Memory B cell (primary cell): ENCODE measurements at places on chromosomes 2 and 18.

DNA sequence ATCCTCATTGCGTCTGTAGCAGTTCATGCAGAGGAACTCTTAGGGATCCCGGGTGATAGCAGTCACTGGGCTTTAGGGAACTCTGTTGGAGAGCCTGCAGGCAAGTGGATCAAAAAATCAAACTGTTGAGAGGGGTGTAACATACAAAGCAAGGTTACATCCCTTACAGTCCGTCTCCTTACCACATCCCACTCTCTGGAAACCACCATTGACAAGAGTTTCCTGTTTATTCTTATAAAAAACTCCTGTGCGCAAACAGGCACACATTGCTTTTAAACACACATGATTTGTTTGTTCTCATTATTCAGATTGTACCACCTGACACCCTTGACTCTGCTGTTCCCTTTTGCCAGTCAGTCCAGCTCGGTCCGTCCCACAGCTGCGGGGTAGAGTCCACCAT is 137.7 kb downstream of the LTBP1 start:
- H3K27ac ChIP-seq = no peak overlapping the region
- no peak for DNase-seq
- no peaks in the 10 kb centered on the region for H3K36me3 ChIP-seq
- no peak overlapping the region for H3K4me3 ChIP-seq
- peaks cover 3% of the 10 kb centered on the region for H3K27me3 ChIP-seq

DNA sequence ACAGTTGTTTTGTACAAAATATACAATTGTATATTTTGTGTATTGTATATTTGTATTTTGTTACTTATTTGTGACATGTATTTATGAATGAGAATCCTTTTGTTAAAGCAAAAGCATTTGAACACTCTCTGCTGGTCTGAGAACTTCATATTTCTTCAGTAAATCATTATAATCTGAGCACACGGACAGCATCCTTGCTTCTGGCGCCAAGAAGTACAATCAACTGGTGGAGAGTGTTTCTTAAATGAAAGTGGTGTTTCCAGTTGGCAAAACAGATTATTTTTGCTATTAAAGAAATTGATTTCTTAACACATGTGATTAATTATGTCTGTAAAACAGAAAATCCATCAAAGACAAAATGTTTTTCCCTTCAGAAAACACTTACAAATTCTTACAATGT is 95.1 kb upstream of the COPS8 start:
- peaks cover 28% of the 10 kb centered on the region for H3K27me3 ChIP-seq
- no peak overlapping the region for H3K4me3 ChIP-seq
- DNase-seq = no peak
- H3K4me1 ChIP-seq = no peaks in the 10 kb centered on the region

GRCh38 chr2:56448403-56449001 is 264.7 kb downstream of the CCDC85A start:
- no peaks in the 10 kb centered on the region for H3K4me1 ChIP-seq
- no peak for DNase-seq
- H3K27me3 ChIP-seq = no peaks in the 10 kb centered on the region
- H3K4me3 ChIP-seq = no peak overlapping the region
- no peak overlapping the region for H3K27ac ChIP-seq
- no peaks in the 10 kb centered on the region for H3K36me3 ChIP-seq

GRCh38 chr2:148978706-148979105 is 59.8 kb upstream of the LYPD6B start:
- no peaks in the 10 kb centered on the region for H3K27me3 ChIP-seq
- DNase-seq = no peak
- H3K4me3 ChIP-seq = no peak overlapping the region
- no peak overlapping the region for H3K27ac ChIP-seq

DNA sequence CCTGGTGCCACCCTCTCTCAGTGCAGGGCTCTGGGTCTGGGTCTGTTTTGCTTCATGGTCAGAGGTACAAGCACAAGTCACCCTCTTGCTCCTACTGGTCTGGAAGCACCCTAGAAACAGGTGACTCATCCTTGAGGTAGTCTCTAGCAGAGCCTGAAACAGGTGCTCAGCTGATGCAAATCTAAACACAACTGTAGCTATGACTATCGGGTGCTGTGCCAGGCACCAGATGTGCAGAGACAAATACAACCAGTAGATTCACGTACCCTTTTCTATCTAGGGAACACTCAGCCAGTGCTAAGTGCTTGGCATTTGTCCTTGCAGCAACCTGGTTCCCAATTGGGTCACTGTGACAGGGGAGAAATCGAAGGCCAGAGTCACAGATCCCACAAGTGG is 140.9 kb upstream of the MYCN start:
- H3K27ac ChIP-seq = no peak overlapping the region
- H3K4me3 ChIP-seq = no peak overlapping the region
- H3K4me1 ChIP-seq = no peaks in the 10 kb centered on the region
- H3K27me3 ChIP-seq = peaks cover 5% of the 10 kb centered on the region
- no peaks in the 10 kb centered on the region for H3K36me3 ChIP-seq
- no peak for DNase-seq

DNA sequence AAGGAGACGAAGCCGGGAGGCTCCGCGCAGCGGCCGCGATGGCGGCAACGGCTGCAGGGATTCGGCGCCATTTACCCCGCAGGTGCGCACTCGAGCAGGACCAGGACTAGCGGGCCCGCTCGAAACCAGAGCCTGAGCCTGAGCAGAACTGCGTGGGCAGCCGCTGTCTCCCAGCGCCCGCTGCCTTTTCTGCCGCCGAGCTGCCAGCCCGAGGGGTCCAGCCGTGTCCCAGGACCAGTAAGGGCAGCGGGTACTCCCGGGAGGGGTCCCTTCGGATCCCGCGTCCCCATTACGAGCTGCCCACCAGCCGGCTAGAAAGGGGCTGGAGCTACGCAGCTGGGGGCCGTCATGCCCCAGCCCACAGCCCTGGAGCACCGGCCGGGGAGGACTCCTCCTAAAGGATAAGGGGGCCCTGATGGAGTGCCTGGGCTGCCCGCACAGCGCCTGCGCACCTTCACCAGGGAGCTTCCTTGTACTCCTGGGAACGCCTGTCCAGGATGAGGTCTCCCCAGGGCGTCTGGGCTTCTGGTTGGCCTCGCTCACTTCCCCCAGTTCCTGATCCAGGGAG is 9.9 kb downstream of the ALPP start:
- H3K4me3 ChIP-seq = no peak overlapping the region
- H3K4me1 ChIP-seq = peaks cover 4% of the 10 kb centered on the region
- DNase-seq = no peak
- H3K27me3 ChIP-seq = peaks cover 19% of the 10 kb centered on the region
- no peak overlapping the region for H3K27ac ChIP-seq

DNA sequence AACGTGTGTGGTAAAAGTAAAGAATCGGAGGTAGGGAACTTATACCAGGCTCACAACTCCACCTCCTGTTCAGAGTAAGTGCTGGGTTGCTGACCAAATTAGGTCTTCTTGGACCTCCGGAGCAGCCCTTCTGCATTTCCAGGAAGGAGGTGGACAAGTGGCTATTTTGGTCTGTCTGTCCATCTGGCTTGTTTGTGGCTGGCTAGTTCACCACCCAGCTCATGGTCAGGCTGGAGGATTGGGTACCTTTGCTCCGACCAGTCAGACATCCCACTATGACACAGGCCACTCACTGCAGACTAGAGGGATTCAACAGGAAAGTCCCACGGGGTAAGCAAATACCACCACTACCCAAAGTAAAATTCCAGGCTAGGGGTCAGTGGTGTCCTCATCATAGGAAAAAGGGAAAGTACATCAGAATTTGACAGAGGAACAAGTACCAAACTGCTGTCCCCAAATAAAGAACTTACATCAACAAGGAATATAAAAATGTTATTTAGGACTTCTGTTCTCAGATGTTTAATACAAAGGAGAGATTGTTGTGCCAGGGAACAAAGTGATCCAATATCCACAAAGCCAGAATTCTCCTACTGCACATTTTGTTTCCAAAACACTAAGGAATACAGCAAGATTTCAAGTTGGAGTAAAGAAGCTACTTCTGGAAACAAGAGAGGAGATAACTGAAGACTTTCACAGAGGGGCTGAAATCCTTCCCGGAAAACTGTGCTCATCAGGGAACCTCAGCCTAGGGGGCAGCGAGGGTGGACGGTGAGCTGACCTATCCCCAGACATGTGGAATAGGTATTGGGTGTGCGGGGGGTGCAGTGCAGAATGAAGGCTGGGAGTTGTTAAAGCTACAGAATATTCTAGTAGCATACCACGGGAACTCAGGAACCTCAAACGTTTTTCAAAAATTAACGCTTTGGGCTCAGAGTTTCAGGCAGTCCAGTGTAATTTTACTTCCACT is 56.9 kb downstream of the BCL2 start:
- no peak for DNase-seq
- peaks cover 57% of the 10 kb centered on the region for H3K4me1 ChIP-seq
- peaks cover 21% of the 10 kb centered on the region for H3K36me3 ChIP-seq
- no peaks in the 10 kb centered on the region for H3K27me3 ChIP-seq
